Stimulated activated CD4-positive, alpha-beta T cell treated with anti-CD3 and anti-CD28 coated beads, Interleukin-4, amount 100 ng/mL, for 24 hours (primary cell): ENCODE measurements at places on chromosomes 12 and 14.

GRCh38 chr14:62667421-62667914, 377.8 kb downstream of the KCNH5 start:
- no peak for DNase-seq

- no peak for DNase-seq
Measured at GRCh38 chr14:85241022-85241855, 288.7 kb upstream of the FLRT2 start.

- no peak for DNase-seq
Measured at GRCh38 chr14:104510794-104511611, 68.6 kb upstream of the C14orf180 start.

DNA sequence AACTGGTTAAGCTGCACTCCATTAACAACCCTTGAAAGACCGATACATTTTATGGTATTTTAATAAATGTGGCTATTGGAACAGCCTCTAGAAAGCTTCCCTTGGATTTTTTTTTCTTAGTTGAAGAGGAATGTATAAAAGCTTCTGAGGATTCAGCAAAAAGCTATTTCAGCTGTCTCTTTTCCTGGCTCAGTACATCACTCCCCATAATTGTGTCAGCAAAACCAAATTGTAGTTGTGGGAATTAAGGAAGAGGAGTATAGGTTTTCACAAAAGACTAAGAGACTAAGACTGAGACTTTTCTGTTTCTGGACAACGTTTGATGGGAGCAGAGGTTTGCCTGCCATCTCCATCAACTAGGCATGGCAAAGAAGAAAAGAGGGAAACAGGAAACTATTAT, 106.5 kb downstream of the C12orf50 start:
- DNase-seq, result no peak

DNA sequence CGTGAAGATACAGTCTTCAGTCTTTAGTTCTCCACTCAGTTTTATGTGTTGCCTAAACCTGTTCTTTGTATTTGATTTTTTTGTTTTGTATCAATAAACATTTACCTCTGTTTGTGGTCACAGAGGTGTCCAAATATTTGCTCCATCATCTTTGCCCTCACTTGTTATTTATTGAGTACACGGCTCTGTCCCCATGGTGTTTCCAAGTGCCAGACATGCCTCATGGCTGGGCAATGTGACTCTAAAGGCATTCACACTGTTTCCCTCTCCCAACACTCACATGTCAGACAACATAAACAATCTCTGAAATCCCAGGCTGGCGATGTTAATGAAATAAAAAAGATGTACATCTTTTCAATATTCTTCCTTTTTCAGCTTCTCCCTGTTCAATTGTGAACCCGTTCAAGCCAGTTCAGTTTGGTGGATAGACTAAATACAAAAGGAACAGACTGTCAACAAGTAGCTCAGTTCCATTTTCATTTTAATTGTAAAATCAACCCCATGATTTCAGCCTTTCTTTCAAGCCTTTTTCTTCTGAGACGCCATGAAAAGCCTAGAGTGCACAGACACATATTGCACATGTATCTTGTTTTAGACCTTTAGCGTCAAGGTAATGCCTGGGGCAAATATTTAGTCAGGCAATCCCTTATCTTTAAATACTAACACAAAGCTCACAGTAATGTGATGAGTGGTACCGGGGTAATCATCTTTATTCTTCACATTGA, 680.7 kb downstream of the GALC start:
- no peak for DNase-seq

GRCh38 chr14:22980672-22981089, 1.7 kb downstream of the AJUBA start:
- DNase-seq, result no peak

- no peak for DNase-seq
Measured at GRCh38 chr14:105993814-105994213, 467.4 kb downstream of the TMEM121 start.

DNA sequence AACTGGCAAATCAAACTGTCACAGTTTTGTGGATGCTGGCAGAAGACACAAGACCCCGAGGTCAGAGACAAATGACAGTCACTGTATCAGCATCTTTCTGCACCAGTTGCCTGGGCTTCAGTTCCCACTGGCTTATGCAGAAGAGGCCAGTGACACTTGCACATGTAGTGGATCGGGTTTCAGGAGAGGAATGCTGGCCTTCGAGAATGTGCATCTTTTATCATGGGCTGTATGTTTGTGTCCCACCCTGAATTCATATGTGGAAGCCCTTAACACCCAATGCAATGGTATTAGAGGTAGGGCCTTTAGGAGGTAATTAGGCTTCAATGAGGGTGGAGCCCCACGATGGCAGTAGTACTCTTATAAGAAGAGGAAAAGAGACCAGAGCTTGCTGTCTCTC, 150.9 kb downstream of the SLC15A4 start:
- no peak for DNase-seq

GRCh38 chr14:103401223-103402214, 16.3 kb downstream of the MARK3 start:
- no peak for DNase-seq

GRCh38 chr12:68911197-68911718, 21.7 kb downstream of the CPM start:
- DNase-seq, result no peak

DNA sequence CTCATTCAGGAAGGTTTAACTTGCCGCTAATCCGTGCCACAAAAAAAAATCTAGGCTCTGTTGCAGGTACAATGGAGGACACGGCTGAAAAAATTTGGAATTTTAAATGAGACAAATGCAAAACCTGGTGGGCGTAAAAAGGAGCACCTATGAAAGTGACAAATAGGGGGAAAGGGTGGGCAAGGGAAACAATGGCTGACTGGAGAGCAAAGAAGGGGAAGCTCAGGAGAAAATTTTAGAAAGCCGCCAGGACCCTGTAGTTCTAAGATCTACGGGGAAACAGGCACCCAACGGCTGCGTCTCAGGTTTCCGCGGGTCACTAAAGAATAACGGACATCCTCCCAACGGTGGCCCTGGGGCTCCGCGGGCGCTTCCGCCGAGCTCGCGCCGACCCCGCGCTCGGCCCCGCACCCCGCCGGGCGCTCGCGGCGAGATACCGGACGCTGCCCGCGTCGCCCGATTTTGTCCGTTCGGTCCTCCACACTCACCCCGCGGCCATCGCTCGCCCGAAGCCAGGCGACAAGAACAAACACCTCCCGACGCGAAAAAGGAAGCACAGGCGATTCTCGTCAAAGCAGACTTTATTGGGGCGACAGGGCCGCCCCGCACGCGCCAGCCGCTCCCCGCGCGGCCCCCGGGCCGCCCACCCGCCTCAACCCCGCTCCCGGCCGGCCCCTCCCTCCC, 1.1 kb upstream of the YY1 start:
- peak; percentile 66 for DNase-seq

DNA sequence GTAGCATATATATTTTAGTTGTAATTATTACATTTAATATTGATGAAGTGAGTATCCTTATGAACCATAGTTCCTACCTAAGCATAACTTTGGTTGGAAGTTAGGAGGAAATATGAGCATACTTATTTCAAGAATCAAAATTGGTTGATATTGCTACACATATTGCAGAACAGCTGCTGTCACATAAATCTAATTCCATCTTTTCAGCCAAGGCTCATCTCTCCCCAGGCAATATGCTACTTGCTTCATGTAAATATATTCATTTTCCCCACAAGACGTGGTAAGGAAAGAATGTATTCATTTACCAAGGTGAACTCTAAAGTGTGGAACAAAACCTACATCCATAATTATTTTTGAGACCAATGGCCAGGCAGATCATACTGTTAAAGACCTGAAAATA, 62.5 kb upstream of the HIF1A start:
- no peak for DNase-seq

GRCh38 chr14:37237094-37237493, 39.4 kb downstream of the MIPOL1 start:
- DNase-seq, result no peak

GRCh38 chr12:131559517-131560516, 151.1 kb upstream of the SFSWAP start:
- DNase-seq, result no peak

- DNase-seq, result no peak
Measured at GRCh38 chr14:102779574-102780315, 2.5 kb downstream of the TRAF3 start.

GRCh38 chr12:64618953-64619590, 8.8 kb downstream of the RASSF3 start:
- DNase-seq, result no peak

DNA sequence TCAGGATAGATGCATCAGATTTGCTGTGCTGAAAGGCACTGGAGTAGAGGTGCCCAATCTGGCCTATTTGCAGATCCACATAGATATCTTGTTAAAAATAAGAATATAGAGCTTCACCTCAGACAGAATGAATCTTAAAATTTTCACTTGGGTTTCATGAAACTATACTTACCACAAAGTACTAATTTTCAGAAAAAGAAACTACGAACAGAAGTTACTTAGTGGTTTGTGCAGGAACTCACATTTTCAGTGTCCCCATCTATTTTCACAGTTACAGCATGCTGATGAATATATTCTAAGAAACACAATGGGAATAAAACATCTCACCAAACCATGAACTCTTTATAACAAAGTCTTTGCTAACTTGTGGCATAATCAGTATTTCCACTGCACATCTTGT, 449.4 kb downstream of the RERGL start:
- no peak for DNase-seq

DNA sequence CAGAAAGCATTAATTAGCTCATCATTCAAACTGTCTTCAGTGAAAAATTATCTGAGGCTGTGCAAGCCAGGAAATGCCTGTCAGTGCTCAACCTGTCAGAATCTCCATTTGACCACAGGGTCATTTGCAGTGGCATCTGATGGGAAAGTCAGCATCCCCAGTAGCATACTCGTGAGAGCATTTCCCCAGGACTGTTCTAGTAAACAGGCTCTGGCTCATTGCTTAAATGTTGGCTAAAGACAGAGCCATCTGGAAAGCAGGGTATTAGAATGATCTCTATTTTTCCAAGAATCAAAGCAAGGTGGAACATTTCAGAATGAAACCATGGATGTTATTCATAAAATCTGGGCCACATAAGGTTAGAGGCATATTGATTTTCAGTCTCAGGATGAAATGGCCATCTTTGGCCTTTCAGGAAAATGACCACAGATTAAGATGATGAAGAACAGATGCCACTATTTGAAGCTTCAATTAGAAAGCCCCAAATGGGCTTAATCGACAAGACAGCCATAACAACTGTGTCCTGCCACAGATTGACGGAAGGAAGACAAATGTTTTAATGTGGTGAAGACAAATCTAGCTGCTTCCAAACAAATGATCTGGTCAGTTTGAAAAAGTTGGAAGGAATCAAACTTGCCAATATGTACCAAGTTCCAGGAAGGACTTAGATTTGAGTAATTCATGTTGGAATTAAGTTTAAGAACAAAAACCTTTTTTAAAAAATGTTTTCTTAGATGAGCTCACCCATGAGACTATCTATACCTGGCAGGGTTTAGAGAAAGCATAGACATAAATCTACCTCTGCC, 94.0 kb upstream of the FAR2 start:
- DNase-seq, result no peak

DNA sequence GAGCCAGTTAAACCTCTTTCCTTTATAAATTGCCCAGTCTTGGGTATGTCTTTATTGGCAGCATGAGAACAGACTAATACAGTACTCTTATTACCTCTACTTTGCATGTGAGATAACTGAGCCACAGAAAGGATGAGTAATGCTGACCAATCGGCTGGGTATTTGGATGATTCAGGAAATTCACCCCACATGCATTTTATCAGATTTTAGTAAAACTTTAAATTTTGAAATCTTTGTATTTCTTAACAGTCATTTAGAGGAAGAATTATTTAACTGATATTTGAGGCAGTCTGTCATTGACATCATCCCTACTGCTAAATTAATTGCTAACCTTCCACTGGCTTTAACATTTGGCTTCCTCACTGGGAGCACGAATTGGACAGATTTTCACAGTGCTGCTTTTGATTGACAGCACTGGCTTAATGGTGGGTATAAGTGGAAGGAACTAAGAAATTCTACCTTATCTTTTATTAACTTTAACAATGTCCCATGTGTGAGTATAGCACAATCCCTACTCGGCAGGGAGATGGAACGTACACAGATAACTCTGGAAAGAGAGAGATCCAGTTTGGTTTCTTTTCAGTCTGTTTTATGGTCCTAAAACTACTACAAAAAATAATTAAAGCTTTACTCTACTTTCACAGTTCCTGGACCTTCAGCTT, 261.0 kb downstream of the DACT1 start:
- DNase-seq, result no peak

DNA sequence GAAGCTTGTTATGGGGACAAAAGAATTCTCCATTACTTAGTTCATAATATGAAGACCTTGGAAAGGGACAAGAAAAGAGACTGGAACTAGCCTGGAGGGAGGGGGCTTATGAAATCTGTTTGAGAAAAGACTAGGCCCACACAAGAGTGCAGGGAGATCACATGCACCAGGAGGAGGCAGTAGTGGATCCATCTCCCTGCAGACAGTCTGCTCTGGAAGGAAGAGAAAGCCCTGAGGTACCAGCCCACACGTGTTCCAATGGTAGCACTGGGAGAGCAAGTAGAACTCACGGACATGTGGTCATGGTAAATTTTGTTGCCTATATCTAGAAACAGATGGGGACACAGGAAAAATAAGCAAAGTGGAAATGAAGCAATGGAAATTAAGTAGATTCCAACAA, 445.4 kb downstream of the SOX5 start:
- no peak for DNase-seq
